Activated naive CD4-positive, alpha-beta T cell treated with anti-CD3 and anti-CD28 coated beads, Interleukin-2, amount 50 U/mL, for 16 hours (primary cell): ENCODE measurements at places on chromosomes 11 and 22.

- no peak for DNase-seq
Measured at GRCh38 chr11:106961048-106961447, 57.2 kb downstream of the GUCY1A2 start.

GRCh38 chr11:12674936-12675696, 895 bp downstream of the TEAD1 start:
- no peak for DNase-seq

- no peak for DNase-seq
Measured at GRCh38 chr11:73048446-73048845, 93.7 kb downstream of the FCHSD2 start.

GRCh38 chr11:117475716-117476530, 148.3 kb downstream of the CEP164 start:
- DNase-seq = no peak

GRCh38 chr11:85359859-85360258, 267.3 kb downstream of the DLG2 start:
- DNase-seq = no peak
